Ascending aorta (tissue), 2 donors: ENCODE measurements at places on chromosomes 3 and 15.

DNA sequence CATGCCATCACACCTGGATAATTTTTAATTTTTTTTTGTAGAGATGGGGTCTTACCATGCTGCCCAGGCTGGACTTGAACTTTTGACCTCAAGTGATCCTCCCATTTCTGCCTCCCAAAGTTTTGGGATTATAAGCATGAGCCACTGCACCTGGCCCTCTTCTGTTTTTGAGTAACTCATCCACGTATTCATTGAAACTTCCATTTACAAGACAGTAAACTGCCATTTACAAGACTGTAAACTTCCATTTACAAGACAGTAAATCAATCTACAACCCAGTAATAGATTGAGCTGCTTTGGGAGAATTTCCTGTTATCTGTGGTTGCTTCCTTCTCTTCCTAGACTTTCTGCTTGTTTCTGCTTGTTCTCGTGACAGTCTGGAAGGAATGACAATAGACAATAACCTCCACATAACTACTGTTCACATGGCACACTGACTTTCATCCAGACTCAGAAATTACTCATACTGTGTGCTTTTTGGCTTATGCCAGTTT lies 114.7 kb upstream of the CCNL1 start:
- no peaks in the 10 kb centered on the region for H3K36me3 ChIP-seq
- no peaks in the 10 kb centered on the region for H3K27me3 ChIP-seq
- H3K27ac ChIP-seq = no peak overlapping the region
- H3K4me1 ChIP-seq = no peaks in the 10 kb centered on the region
- no peak overlapping the region for H3K4me3 ChIP-seq

- H3K36me3 ChIP-seq = peaks cover 8% of the 10 kb centered on the region
- DNase-seq = no peak
- H3K4me1 ChIP-seq = no peaks in the 10 kb centered on the region
- H3K4me3 ChIP-seq = no peak overlapping the region
Observed at GRCh38 chr3:185311991-185312390, 50.9 kb upstream of the MAP3K13 start.

DNA sequence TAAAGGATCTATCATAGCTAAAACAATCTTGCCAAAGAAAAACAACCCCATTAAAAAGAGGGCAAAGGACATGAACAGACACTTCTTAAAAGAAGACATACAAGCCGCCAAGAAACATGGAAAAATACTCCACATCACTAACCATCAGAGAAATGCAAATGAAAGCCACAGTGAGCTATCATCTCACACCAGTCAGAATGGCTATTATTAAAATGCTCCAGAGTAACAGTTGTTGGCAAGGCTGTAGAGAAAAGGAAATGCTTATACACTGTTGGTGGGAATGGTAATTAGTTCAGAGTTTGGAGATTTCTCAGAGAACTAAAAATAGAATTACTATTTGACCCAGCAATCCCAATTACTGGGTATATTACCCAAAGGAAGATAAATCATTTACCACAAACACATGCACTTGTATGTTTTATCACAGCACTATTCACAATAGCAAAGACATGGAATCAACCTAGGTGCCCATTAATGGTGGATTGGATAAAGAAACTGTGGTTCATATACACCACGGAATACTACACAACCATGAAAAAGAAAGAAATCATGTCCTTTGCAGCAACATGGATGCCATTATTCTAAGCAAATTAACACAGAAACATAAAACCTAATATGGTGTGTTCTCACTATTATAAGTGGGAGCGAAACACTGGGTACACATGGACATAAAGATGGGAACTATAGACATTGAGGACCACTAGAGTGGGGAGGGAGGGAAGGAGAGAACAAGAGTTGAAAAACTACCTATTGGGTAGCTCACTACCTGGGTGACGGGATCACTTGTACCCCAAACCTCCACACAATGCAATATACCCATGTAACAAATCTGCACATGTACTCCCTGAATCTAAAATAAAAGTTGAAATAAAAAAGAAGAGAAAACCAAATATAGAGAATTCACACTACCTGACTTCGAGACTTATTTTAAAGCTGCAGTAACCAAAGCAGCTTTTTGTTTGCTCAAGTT lies 32.6 kb downstream of the ITGA11 start:
- peaks cover 4% of the 10 kb centered on the region for H3K36me3 ChIP-seq
- peak overlapping the region; percentile 51 for H3K27ac ChIP-seq
- no peaks in the 10 kb centered on the region for H3K27me3 ChIP-seq
- DNase-seq = peak; percentile 8

- peak; percentile 81 for DNase-seq
- H3K27ac ChIP-seq = peak overlapping the region; percentile 41
- no peaks in the 10 kb centered on the region for H3K27me3 ChIP-seq
Observed at GRCh38 chr3:138774529-138775253, 60.0 kb downstream of the PIK3CB start.

DNA sequence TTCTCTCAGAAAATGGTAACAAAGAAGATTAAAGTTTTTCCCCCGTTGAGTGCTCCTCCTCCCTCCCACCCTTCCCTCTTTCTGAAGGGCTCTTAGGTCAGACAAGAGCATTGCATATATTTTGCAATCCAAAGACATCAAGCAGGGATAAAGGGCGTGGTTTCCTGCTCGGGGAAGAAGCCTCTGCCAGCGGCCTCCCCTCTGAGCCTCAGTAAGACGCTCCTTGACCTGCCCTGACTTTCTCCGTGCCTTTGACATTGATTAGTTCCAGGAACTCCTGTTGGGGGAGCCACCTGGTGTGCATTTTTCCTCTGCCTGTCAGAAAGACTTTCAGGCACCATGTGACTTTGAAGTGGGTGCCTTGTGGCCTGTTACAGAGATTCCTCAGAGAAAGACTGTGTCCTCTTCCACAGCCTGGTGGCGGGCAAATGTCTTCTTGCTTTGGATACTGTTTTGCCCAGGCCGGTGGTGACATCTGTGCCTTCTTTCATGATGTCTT lies 87.2 kb upstream of the TBL1XR1 start:
- no peak overlapping the region for H3K4me3 ChIP-seq
- H3K4me1 ChIP-seq = no peaks in the 10 kb centered on the region
- no peak overlapping the region for H3K27ac ChIP-seq
- no peak for DNase-seq

- no peak overlapping the region for H3K4me3 ChIP-seq
- peak overlapping the region; percentile 19 for H3K27ac ChIP-seq
Observed at GRCh38 chr3:125443923-125444322, 68.8 kb upstream of the ZNF148 start.

DNA sequence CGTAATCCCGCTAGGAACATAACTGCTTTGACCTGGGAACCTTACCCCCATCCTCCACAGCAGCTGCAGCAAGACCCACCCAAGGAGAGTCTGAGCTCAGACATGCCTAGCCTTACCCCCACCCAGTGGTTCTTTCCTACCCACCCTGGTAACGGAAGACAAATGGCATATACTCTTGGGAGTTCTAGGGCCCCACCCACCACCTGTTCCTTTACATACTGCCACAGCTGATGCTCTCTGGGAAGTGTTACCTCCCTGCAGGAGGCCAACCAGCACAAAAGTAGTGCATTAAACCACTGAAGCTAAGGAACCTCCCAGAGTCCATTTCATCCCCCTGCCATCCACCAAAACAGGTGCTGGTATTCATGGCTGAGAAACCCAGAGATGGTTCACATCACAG lies 50.6 kb upstream of the AZI2 start:
- no peak for DNase-seq
- H3K4me3 ChIP-seq = no peak overlapping the region
- H3K27ac ChIP-seq = no peak overlapping the region
- no peaks in the 10 kb centered on the region for H3K4me1 ChIP-seq
- H3K27me3 ChIP-seq = no peaks in the 10 kb centered on the region

DNA sequence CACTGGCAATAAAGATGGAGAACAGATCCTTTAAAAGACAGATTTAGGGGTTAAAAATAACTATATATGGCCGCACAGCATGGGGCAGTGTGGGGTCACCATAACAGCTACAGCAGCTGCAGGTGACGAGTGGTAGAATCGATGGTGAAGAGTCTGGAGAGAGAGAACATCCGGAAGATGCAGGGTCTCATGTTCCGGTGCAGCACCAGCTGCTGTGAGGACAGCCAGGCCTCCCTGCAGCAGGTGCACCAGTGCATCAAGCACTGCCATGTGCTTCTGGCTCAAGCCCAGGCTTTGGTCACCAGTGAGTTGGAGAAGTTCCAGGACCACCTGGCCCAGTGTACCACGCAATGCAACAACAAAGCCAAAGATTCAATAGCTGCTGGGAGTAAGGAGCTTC lies 93.7 kb upstream of the IMPG2 start:
- no peaks in the 10 kb centered on the region for H3K27me3 ChIP-seq
- DNase-seq = no peak
- no peak overlapping the region for H3K27ac ChIP-seq
- H3K36me3 ChIP-seq = no peaks in the 10 kb centered on the region
- no peak overlapping the region for H3K4me3 ChIP-seq

DNA sequence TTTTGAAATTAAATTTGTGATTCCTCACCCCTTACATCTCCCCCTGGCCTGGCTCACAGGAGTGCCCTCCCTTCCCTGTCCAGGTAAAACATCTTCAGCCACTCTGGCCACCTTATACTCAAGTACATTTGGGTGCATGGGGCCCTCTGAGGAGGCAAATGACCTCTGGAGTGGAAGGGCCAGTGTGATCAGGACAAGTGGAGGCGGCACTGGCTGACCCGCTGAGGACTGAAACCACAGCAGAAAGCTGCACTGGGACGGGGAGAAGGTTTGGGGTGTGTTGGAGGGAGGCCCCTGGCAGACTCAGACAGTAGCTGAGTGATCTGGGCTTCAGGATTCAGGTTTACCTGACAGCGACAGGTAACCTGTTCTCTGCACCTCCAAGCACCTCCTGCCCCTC lies 24.2 kb downstream of the HES1 start:
- H3K27me3 ChIP-seq = no peaks in the 10 kb centered on the region
- H3K36me3 ChIP-seq = no peaks in the 10 kb centered on the region
- no peak overlapping the region for H3K4me3 ChIP-seq
- H3K27ac ChIP-seq = no peak overlapping the region

- H3K36me3 ChIP-seq = no peaks in the 10 kb centered on the region
- DNase-seq = no peak
- no peak overlapping the region for H3K4me3 ChIP-seq
- no peaks in the 10 kb centered on the region for H3K27me3 ChIP-seq
Observed at GRCh38 chr3:8888301-8888915, 74.9 kb downstream of the RAD18 start.

- no peak overlapping the region for H3K27ac ChIP-seq
- H3K4me1 ChIP-seq = no peaks in the 10 kb centered on the region
- no peak for DNase-seq
- H3K27me3 ChIP-seq = no peaks in the 10 kb centered on the region
Observed at GRCh38 chr3:121976727-121977126, 45.3 kb downstream of the ILDR1 start.

GRCh38 chr3:145355206-145355605 lies 805.8 kb downstream of the PLOD2 start:
- no peak overlapping the region for H3K4me3 ChIP-seq
- H3K36me3 ChIP-seq = no peaks in the 10 kb centered on the region
- H3K27ac ChIP-seq = no peak overlapping the region

DNA sequence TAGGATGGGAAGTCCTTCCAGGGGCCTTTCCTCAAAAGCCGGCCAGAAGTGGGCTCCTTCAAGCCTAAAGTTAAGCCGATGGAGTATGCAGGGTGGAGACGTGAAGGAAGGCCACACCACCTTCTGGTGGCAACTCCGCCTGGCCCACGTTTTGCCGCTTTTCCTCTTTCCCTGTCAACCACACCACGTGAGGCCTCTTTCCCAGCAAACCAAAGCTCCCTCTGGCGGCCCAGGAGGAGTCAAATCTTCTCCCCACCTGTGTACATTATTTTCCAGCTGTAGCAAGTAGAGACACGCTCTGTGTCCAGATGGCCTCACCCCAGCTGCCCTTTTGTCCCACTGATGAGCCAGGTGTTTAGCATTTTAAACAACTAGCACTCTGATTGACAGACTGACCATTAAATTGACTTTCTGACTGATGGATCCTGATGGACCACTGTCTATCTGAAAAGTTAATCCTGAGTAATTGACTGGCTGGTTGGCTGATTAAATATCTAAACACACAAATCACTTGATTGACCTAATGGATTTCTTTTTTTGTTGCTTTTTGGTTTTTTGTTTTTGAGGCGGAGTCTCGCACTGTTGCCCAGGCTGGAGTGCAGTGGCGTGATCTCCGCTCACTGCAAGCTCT lies 59.6 kb upstream of the ZBTB38 start:
- no peaks in the 10 kb centered on the region for H3K36me3 ChIP-seq
- H3K27ac ChIP-seq = no peak overlapping the region
- no peak for DNase-seq
